ENCODE measurements at places on chromosomes 11 and 22.

GRCh38 chr22:48851933-48852549, 975.6 kb downstream of the BRD1 start:
- DNase-seq = no peak

DNA sequence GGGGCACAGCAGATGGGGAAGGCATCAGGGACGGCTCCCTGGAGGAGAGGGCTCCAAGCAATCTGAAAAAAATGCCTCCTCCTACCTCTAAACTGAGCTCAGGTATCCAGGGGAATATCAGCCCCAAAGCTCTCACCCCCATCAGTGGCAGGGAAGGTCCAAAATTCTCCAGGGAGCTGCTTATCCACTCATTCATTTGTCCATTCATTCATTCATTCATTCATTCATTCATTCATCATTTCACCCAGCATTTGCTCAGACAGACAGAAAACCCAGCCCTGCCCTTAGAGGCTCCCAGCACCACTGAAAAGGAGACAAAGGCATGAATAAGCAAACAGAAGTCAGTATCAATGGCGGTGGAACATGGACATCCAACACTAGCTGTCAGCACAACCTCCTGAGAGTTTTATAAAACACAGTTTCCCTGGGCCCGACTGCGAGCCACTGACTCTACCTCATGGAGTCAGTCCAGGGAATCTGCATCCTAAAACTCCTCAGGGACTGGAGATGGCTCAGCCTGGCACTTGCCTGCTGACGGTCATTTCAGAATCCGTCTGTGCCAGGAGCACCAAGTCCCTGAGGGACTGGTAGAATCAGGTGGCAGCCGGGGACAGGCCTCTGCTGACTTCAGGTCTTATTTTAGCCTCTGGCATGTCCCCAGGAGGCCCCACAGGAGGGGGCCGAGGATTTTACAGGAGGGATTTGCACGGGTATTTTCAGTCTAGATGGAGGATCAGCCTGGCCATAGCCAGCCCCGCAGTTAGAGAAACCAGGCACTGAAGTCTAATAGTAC, 164.6 kb downstream of the MN1 start:
- no peak for DNase-seq

- no peak for DNase-seq
These were observed 28.3 kb upstream of the PARVB start for GRCh38 chr22:43995798-43996169.

DNA sequence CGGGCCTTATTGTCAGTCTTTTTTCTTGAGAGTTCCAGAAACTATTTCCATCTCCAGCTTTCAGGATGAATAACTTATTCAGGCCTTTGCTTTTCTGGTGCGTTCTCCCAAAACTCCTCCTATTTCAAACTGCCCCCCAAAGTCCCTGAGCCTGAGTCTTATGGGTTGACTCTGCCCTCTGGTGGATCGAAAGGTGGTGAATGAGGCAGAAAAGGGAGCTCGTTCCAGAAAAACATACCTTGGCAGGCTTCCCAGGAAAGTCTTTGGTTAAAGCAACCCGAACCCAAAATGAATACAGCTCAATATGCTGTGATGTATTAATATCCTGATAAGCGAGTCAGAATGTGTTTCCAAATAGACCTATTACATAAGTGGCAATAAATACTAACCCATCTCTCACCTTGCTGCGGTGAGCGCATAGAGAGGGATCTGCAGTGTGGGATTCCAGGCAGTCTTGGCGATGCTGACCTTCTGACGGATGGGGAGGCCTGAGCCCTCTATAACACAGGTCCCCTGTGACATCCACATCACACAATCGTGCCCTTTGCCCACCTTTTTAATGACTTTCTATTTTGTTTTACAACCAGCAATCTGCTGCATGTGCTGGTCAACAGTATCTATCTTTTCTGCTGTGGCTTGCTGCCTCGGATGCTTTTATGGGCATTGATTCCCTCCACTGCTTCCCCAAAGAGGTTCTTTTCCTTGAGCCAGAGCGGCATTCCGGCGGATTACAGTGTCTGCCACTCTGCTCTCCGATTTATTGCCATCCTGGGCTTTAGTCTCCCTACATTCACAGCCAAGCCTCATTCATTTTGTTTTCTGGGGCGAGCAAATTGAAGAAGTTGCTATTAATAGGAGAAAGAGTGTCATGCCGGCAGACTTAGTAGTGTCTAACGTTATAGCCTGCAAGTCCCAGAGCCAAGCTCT, 756.8 kb downstream of the NTM start:
- DNase-seq = no peak

DNA sequence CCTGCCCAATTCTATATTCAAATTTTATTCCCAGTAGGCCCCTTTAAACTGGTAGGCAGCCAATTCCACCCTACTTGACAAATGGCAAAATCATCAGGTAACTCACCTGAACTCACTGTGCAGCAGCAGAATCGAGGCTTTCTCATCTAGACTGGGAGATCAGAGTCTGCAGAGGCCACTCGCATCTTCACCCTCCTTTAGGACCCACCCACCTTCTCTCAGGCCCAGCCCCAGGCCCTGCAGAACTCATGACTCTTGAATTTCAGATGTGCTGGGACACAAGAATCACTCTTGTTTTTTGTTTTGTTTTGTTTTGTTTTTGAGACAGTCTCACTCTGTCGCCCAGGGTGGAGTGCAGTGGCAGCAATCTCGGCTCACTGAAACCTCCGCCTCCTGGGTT, 38.8 kb downstream of the MICAL3 start:
- no peak for DNase-seq

GRCh38 chr11:57287884-57288283, 36.9 kb downstream of the TNKS1BP1 start:
- DNase-seq = no peak

DNA sequence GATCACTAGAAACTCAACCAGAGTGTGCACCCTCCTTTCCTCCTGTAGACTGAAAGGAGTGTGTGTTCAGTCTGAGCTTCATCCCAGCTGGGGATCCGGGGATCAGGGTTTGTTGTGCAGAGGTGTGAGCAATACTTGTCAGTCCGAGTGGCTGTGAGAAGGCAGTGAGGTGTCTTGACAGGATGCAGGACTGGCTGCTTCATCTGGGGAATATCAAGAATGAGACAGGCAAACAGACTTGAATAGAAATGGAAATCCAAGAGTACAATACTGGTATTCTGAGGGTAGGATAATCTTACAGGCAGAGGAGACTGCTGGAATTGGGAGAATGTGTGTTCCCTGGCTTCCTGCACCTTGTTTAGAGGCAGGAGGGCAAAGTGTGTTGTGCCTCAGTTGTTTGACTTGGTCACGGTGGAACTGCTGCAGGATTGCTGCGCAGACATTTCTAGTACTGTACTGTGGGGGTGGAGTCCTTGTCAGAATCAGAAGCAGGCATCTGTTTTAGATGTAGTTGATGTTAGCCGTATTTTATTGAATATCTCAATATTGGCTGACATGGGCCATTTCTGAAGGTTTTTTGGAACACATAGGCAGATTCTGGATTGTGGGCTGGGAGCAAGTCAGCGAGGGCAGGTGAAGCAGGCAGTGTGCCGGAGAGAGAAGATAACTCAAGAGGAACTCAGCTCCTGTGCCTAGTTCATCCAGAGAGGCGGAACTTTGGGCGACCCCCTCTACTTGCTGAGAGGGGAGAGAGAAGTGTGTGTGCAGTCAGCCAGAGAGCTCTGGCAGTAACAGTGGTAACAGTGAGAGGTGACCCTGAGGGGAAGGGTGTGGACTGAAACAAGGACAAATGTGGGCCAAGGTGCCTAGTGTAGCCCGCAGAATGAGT, 27.1 kb upstream of the GRK2 start:
- no peak for DNase-seq

GRCh38 chr11:102368472-102368871, 21.5 kb downstream of the BIRC2 start:
- no peak for DNase-seq

- DNase-seq = no peak
These were observed 22.1 kb upstream of the IGLL5 start for GRCh38 chr22:22865311-22866072.

GRCh38 chr11:60774726-60775125, 10.4 kb upstream of the MS4A10 start:
- no peak for DNase-seq
